ENCODE measurements at places on chromosomes 2 and 18.

DNA sequence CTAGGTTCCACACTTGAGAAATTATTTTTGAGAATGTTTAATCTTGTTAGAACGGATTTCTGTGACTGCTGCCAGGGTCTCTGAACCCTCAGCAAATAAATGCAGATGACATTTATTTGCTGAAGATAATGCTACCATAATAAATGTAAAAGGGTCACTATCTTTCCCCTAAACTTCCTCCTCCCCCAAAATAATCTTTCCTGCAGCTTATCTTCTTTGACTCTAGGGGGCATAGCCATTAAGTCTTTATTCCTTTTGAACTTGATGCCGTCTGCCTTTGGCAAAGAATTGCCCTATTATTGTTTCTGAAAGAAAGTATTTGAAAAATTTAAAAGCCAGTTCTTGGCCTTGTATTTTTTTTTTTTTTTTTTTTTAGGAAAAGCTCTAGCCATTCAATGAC is 63.6 kb upstream of the ACSL3 start:
- no peak for DNase-seq

GRCh38 chr2:115369400-115369799 is 927.0 kb downstream of the DPP10 start:
- no peak for DNase-seq

DNA sequence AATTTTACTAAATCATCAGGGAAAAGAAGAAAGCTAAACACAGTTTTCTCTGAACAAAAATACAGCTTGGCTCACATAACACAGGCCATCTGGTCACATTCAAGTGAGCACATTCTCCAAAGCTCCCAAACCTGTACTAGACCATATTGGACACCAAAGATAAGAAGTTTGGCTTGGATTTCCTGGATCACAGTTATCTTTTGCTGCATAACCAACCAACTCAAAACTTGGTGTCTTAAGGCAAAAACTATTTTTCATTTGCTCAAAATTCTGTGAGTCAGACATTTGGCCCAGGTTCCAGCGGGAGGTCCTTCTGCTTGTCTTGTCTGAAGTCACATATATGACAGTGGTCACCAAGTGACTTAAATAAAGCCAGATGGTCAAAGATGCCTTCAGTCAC is 83.2 kb downstream of the GYPC start:
- DNase-seq: no peak

DNA sequence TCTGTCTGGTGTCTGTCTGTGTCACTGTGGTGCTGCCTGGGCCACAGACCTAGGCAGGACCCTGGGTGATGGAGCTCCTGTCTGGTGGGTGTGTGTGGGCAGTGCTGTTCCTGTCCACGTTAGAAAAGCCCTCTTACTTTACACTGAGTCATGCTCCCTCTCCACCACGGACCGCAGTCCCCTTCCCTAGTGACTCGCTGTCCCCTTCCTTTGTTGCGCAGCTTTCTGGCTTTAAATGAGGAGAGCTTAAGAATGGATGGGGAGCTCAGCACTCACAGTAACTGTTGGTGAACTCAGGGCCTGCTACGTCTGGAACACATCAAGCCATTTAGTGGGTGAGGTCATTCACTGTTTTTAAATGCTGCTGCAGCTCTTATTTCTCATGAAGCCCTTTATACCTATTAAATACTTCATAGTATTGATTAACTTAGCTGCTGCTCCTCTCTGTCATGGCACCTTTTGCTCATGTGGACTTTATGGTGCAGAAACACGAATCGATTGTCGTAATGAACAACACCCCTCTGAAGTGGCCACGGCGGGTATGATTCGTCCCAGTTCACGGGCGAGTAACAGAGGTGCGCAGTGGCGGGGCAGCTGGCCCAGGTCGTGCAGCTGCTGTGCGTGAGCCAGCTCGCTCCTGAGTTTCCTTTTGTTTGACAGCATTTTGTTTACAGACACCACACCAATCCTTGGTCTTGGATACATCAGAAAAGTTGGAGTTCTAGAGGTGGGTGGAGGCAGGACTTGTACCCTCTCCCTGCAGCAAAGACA is 100.4 kb downstream of the LDLRAD4 start:
- DNase-seq: no peak

GRCh38 chr2:134392442-134393074 is 138.7 kb downstream of the MGAT5 start:
- no peak for DNase-seq

GRCh38 chr2:142881619-142882018 is 4.2 kb downstream of the KYNU start:
- no peak for DNase-seq

GRCh38 chr18:68472701-68473295 is 242.1 kb downstream of the TMX3 start:
- DNase-seq: no peak

- DNase-seq: no peak
These were observed 8.6 kb upstream of the ZNF407 start for GRCh38 chr18:74589021-74589420.

- DNase-seq: no peak
These were observed 401.1 kb downstream of the BCL11A start for GRCh38 chr2:60152226-60152833.

- no peak for DNase-seq
These were observed 287.1 kb downstream of the MTX2 start for GRCh38 chr2:176556373-176556772.

DNA sequence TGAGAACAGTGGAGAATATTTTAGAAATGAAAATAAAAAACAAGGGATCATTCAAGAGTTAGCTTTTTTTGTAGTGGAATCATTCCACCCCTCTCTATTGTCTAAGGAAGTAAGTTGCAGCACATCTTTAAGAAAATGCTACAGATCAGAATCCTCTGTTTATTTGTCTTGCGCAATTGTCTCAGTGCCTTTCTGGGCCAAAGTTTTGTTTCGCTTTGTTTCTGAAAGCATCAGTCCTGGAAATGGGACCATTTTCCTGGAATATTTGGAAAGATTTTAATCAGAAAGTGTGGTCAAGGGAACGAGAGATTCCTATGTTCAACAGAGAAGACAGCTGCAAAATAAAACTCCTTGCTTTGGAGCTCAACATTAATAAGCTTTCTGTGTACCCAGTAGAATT is 74.0 kb downstream of the NRXN1 start:
- no peak for DNase-seq

GRCh38 chr18:36187826-36188721 is 777 bp downstream of the MOCOS start:
- DNase-seq: peak; percentile 30

DNA sequence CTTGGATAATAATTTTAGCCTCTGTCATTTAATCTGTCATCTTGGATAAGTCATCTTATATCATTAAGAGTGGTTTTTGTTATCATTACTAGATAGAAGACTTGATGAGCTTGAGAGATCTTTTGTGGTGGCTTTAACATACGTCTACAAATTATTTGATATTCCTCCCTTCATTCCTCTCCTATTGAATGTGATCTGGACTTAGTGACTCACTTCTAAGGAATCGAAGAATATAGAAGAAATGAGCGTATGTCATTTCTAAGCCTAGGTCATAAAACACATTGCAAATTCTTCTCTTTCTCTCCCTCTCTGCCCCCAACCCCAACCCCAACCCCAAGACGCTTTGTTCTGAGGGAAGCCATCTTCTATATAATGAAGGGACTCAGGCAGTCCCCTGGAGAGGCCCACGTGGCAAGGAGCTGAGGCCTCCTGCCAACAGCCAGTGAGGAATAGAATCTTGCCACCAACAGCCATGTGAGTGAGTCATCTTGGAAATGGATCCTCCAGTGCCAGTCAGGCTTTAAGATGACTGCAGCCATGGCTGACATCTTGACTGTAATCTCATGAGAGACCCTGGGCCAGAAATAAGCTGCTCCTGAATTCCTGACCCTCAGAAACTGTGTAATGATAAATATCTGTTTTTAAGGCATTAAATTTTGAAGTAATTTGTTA is 221.6 kb upstream of the SP5 start:
- no peak for DNase-seq

DNA sequence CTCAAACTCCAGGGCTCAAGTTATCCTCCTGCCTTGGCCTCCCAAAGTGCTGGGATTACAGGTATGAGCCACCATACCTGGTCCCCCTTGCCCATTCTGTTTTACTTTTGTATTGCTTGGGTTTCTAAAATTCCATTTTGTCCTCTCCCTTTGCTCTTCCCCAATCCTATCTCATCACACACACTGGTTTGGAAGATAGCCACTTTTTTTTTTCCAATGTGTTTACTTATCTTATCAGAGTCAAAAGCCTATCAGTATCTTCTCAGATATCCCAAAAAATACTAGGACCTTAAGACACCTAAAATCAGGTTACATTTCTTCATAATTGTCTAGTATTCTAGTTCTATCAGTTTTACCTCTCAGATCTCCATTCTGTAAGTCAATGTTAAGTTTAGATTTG is 56.1 kb downstream of the MSH2 start:
- no peak for DNase-seq

- DNase-seq: no peak
These were observed 2.1 kb downstream of the GULP1 start for GRCh38 chr2:188293601-188294351.

DNA sequence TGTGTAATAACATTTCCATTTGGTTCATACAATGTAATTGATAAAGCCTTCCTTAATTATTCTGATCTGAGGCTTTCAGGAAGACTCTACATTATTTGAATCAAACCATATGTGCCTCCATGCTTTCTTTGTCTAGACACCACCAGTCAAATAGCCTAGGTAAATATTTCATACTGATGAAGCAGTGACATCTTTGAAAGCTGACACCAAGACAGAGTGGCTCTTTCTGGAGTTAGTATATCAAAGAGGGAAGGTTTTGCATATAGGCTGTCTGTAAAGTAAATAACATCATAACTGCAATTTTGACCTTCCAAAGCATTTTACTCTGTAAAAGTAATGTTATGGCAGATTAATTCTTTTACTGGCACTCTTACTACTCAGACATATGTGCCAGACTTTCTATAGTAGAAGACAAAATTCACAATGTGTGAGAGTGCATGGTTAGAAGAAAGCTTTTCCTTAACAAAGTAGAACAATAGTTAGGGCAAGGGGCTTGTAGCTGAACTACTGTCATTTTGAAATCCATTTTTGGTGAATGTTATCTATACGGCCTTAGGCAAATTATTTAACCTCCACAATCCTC is 177.3 kb downstream of the ERBB4 start:
- no peak for DNase-seq

GRCh38 chr2:157431176-157431575 is 12.7 kb downstream of the CYTIP start:
- DNase-seq: no peak

- no peak for DNase-seq
These were observed 6.9 kb downstream of the SCN7A start for GRCh38 chr2:166487171-166487570.

- DNase-seq: no peak
These were observed 370.9 kb upstream of the ZEB2 start for GRCh38 chr2:144890828-144891227.

- DNase-seq: no peak
These were observed 46.6 kb downstream of the BCL2L11 start for GRCh38 chr2:111167076-111167862.

DNA sequence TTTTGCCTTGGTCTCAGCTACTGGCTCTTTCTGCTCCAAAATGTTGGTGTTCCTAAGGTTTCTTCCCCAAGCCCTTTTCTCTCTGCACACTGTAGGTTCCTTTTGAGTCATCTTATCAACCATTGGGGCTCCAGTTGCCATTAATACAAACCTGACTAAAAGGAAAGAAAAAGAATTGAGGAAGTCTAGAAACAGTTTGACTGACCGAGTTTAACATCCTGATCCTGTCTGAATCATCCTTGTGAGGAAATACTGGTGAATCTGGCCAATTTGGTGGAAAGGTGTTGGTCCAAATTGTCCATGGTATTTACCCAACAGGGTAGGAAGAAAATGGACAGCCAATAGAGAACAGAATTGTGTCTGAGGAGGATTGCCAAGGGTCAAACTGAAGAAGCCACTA is 38.3 kb downstream of the CRYGD start:
- DNase-seq: no peak

DNA sequence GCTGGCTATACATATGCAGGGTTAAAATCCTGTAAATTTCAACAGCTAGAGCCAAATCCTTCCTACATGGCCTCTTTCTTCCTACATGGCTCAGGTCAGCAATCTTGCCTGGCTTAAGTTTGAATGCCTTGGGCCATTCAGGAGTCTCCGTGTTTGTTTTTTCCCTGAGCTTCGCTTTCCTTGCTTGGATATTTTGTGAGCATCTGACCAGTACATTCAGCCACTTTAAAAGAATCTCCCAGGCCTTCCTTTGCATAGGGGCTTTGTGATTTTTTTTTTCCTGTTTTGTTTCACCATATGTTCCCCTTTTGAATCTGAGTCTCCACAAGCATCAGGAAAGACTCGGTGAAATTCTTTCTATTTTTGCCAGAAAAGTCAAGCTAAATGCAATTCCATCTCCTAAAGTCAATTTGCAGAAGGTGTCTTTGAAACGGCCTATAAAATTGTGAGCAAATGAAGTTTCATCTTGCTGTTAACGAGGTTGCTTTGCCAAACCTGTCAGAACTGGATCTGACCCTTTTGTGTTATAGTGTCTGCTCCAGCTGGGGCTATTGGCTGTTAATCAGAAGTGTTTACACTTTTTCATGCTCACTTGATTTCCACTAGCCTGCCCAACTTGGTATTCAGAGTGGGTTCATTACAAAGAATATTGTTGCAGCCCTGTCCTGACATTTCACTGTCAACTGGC is 256.9 kb downstream of the DCC start:
- DNase-seq: no peak

- DNase-seq: peak; percentile 45
These were observed 29.2 kb upstream of the TEX44 start for GRCh38 chr2:231563378-231563961.

DNA sequence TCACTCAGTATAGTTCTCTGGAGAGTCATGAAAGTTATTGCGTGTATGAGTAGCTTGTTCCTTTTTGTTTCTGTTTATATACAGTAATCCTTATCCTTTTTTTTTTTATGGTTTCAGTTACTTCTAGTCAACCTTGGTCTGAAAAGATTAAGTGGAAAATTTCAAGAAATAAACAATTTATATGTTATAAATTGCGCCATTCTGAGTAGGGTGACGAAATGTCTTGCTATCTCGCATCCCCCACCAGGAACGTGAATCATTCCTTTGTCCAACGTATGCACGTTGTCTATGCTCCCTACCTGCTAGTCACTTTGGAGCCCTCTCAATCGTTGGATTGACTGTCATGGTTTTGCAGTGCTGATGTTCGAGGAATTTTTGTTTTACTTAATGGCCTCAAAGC is 60.4 kb downstream of the FAM117B start:
- DNase-seq: no peak

- DNase-seq: no peak
These were observed 243.2 kb downstream of the GULP1 start for GRCh38 chr2:188534875-188535274.

- no peak for DNase-seq
These were observed 74.0 kb downstream of the CERS6 start for GRCh38 chr2:168529900-168530561.

DNA sequence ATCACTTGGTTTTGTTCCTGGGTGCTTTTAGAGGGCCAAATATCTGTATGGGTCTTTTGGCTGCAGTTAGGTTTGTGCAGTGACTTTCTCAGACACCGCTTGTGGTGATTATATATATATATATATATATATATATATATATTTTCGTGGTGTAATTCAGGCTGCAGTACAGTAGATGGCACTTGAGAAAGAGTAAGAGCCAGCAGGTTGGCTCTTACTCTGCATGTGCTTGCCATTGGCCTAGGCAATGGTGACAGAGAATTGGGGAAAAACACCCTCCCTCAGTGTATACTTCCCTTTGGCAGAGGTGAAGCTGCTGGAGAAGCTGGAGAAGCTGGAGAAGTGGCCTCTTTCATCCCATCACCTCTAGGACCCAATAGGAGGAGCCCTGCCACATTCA is 22.2 kb upstream of the MYL1 start:
- DNase-seq: no peak

GRCh38 chr2:127884436-127884835 is 1.3 kb downstream of the AMMECR1L start:
- no peak for DNase-seq

- DNase-seq: no peak
These were observed 35.9 kb downstream of the PTGR3 start for GRCh38 chr18:75173125-75173432.
